Stimulated activated CD4-positive, alpha-beta T cell treated with anti-CD3 and anti-CD28 coated beads, Interleukin-1b, Interleukin-23, amount 100 ng/mL, for 48 hours (primary cell): ENCODE measurements at places on chromosomes 7 and 10.

DNA sequence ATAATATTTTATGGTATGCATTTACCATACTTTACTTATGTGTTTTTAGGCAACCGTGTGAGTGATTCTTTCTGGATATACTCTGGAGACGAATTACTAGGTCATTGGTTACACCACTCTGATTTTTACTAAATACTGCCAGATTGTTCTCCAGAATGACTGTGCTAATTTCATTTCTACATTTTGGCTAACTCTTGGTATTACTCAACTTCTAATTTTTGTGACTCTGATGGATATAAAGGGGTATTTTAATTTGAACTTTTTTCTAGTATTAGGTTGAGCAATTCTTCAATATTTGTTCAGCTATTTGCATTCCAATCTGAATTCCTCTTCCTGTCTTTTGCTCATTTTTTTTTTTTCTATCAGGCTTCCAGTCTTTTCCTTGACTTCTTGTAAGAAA is 223.6 kb downstream of the MDFIC start:
- DNase-seq = no peak

- DNase-seq = no peak
Observed at GRCh38 chr7:22677680-22678079, 49.3 kb upstream of the IL6 start.

DNA sequence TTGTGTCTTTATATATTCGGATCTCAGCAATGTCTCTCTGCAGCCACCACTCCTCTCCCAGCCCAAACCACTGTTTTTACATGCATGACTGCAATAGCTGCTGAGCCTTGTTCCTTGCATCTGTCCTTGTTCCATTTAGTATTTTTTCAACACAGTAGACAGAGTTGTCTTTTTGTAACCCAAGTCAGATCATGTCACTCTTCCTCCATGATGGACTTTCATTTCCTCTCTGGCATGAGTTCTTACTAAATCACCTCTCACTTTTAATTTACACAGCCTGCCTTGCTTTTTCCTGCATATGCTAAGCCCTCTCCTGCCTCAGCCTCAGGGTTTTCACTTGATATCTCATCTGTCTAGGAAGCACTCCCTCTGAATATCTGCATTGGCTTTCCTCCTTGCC is 353.2 kb downstream of the HGF start:
- no peak for DNase-seq

DNA sequence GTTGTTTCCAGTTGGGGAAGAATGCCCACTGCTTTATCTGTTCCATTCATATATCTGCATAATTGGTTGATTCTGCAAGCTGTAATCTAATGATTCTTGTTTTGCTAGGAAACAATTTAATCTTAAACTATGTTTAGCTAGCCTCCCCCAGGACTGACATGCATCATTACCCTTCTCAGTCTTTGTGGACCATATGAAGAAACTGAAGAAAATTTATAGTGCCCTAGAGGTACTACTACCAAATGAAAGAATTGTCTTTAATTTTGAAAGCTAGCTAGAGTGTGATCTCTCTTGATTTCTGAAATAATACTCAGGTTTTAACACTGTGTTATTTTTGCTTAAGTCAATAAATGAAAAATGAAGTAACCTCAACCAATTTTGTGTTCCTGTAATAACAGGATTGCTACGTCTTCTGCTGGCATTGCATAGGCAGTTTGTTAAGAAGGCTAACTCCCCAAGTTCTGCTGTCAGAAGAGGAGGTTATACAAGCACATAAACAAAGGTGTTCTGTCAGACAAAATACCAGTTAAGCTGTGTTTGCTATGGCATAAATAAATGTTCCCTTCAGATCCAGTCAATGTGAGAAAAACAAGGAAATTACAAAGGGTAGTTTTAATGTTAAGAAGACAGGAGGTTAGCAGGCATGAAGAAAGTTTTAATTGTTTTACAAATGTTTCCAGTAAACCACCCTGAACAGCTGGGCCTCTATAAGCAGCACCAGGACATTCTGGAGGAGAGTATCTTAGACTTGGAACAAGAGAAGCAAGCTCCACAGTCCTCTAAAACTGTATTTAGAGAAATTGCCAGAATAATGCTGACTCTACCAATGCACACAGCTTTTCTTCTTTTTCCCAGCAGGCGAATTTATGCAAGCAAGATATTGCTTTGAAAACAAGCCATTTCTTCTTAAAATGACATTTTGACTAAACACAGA is 90.3 kb upstream of the CTTNBP2 start:
- no peak for DNase-seq

DNA sequence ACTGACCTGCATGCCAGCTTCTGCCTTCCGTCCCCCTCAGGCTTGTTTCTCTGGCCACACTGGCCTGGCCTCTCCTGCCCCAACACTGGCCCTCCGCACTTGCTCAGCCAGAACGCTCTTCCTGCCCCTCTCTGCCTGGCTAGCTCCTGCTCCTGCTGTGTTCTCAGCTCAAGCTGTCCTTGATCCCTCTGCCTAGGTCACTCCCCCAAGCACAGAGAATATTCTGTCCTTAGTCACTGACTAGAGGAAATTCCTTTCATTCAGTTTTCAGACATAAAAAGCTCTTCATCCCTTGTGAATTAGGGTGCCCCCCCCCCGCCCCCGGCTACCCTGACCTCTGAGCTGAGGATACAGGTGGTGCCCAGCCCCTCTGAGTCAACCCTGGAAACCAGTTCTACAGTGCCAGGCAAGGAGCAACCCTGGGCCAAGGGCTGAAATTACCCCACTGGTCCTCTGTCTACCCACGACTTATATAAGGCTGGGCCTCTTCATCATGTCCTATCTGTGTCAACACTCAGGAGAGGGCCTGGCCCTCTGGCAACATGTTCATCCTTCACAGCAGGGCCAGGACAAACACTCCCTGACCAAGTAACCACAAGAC is 6.6 kb upstream of the SGPL1 start:
- no peak for DNase-seq

- no peak for DNase-seq
Observed at GRCh38 chr7:120802751-120803150, 55.2 kb downstream of the TSPAN12 start.

DNA sequence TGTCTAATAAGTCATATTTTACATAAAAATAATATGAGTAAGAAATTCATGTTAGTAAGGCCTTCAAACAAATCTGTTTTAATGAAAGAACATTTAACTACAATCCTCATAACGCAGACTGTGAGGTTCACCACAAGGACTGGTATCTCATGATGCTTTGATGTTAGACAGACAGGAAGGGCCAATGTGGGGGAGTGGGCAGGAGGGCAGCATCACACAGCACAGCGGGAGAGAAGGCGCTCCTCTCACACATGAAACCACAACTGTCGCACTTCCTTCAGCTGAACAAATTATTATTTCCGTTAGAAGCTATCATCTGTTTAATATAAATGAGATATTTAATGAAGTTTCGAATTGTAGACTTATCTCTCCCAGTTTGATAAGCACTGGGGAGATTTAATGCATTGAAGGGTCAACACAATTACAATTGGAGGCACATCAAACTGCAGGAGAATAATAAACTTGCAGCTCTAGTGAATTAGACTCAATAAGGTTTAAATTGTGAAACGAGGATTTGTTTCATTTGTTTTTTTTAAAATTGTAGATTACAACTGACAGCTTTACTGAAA is 466.1 kb downstream of the PARD3 start:
- DNase-seq = no peak

DNA sequence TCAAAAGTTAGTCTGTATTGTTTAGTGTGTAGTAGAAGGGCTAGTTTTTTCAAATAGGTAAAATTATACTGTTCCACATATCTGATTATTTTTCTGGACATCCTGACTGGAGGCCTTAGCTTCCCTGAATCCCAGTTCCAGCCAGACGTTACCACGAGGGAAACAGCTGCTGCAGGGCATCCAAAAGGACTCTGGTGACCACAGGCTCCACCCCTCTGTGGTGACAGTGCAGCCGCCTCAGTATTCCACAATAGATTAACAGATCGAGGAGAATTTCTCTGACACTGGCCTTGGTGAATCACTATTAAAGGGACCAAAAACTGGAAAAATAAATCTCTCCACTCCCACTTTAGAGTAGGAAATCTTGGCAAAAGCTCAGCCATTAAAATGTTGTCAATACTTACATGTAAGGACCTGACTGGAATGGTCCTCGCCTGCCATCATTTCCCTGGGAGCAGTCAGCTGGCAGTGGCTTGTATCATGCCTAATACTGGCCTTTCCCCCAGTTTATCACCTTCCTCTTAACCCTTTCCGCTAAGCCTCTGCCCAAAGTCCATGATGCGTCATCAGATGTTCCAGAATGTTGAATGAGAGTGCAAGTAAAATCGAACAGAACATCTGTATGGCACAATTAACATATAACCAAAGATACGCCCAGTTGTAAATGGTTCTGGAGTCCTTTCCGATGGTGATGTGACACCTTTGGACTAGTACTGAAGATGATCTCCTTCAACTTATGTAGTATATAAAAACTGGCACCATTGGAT is 31.6 kb downstream of the ENO4 start:
- no peak for DNase-seq

GRCh38 chr10:28566458-28567015 is 33.6 kb downstream of the WAC start:
- DNase-seq = no peak

GRCh38 chr10:110398419-110399105 is 93.8 kb upstream of the SMNDC1 start:
- DNase-seq = no peak

- DNase-seq = no peak
Observed at GRCh38 chr7:66523409-66523808, 105.3 kb upstream of the KCTD7 start.

GRCh38 chr7:78900806-78901205 is 552.7 kb downstream of the MAGI2 start:
- no peak for DNase-seq

GRCh38 chr10:49180444-49180860 is 7.7 kb downstream of the TMEM273 start:
- DNase-seq = no peak

- DNase-seq = no peak
Observed at GRCh38 chr10:48450233-48450740, 143.8 kb downstream of the MAPK8 start.

DNA sequence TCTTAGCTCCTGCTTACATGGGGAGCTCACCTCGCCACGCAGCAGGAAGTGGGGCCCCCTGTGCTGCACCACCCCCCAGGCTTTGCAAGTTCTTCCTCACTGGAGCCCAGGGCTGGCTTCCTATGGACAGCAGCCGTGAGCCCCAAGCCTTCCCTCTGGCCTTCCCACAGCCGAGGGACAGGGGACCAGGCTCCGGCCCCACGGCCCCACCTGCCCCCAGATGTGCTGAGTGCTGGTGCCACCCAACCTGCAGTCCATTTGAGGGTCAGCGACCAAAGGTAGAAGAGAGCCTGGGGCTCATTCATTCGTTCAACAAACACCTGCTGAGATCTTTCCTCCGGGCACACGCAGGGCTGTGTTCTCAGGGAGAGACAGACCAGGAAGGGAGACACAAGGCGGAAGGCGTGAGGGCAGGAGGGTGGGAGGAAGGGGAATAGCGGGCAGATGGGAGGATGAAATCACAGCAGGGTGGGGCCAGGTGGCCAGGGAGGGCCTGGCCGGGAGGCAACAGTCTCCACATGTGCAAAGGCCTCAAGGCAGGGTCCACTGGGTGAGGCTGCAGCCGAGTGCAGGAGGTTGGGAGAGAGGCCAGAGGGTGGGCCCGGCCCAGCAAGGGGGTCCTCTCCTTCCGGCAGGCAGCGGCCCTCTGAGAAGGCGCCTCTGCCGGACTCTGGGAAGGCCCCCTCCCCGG is 100.1 kb downstream of the FOXL3 start:
- DNase-seq = no peak

DNA sequence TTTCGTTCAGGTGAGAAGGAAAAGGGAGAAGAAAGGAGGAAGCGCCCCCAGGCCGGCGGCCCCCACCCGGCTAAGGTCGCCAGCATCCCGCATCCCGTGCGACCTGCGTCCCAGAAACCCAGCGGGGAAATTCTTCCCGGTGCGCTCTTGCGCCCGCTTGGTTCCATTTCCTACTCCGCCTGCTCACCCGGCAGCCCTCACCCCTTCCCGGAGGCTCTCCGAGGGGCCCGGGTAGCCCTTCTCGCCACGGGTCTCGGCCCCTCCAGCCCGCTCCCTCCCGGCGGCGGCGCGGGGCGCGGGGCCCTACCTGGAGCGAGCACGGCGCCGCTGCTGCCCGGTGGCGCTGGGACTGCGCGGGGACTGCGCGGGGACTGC is at the start of gene PRKCQ:
PRKCQ (minus strand) TSS at position 373 of the 375 bp plus-strand sequence. CDS start 65,141 bp downstream, outside the sequence.
- no peak for DNase-seq

GRCh38 chr7:13111230-13111629 is 423.8 kb downstream of the ARL4A start:
- peak; percentile 5 for DNase-seq

DNA sequence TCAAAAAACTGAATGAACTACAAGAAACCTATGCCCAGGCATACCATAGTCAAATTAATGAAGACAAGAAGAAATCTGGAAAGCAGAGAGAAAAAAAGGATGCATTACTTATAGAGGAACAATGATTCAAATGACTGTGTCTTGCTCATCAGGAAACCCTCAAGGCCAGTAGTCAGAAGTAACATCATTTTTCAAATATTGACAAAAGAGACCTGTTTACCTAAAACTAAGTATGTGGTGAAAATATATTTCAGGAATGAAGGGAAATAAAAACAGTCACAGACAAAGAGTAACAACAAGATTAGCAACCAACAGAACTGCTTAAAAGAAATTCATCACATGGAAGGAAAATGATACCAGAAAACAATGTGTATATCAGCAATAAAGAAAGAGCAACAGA is 128.4 kb downstream of the ALOX5 start:
- no peak for DNase-seq

DNA sequence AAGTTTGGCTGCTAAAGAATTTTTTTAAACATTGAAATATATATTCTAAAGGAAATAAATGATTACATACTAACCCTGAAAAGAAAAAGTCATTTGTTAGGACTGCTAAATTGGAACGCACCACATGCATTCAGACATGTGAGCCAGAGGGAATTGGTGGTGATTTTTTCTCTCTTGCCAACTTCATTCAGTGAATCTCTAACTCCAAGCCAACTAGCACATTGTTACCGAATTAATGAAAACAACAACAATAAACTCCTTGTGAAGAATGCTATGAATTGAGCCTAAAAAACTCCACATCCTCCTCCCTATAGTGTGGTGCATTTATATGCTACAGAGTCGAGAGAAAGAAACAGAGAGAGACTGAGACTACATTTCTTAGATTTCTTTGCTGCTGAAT is 135.5 kb upstream of the CACNA2D1 start:
- no peak for DNase-seq

DNA sequence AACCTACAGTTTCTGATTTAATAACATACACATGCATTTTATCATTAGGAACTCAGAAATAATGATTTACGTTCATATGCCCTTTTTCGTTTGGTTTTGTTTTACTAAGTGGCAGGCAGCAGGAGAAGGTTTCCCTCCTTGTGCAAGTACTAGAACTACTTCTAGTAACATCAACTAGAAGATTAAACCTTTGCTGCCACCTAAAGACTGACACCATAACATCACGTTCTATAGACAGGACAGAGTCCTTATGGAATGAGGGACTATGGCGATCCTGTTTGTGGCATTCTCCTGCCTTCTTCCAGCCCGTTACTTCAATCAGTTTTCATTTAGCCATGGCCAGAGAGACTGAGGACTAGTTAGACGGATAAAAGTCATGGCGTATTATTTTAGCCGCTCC is 53.2 kb downstream of the GAD2 start:
- no peak for DNase-seq
